Activated B cell treated with CpG ODN at 0.5 μM for 24 hours (primary cell): ENCODE measurements at places on chromosomes 13 and 19.

- DNase-seq, result no peak
These were observed 7.8 kb upstream of the LYPD5 start for GRCh38 chr19:43809762-43810696.

DNA sequence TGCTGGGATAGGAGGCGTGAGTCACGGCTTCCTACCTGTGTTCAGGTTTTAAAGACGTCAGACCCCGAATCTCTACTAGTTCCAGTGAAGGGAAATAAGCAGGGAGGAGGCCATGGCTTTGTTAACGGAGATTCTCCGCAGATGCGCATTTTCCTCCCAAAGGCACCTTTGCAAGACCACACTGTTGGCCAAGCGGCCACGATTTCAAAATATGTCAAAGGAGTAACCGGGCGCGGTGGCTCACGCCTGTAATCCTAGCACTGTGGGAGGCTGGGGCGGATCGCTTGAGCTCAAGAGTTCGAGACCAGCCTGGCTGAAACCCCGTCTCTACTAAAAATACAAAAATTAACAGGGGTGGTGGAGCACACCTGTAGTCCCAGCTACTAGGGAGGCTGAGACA is 21.9 kb downstream of the ZNF763 start:
- no peak for DNase-seq

DNA sequence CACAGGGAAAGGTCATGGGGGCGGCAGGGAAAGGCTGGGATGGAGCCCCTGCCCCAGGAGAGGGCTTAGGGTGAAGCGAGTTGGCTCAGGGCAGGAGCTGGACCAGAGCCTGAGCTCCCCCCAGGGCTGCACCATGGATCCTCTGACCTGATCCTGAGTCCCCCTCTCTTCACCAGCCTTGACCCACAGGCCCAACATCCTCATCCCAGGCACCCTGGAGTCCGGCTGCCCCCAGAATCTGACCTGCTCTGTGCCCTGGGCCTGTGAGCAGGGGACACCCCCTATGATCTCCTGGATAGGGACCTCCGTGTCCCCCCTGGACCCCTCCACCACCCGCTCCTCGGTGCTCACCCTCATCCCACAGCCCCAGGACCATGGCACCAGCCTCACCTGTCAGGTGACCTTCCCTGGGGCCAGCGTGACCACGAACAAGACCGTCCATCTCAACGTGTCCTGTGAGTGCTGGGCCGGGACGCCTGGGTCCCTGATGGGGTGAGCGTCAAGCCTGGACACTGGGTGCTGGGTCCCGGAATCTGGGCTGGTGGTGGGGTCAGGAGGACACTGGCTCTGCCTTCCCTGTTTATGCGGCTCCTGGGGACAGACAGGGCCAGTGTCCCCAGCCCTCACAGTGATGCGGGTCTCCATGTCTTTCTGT is 842 bp downstream of the SIGLEC9 start:
- DNase-seq, result no peak

- no peak for DNase-seq
These were observed 12.9 kb downstream of the ZNF302 start for GRCh38 chr19:34690372-34690771.

DNA sequence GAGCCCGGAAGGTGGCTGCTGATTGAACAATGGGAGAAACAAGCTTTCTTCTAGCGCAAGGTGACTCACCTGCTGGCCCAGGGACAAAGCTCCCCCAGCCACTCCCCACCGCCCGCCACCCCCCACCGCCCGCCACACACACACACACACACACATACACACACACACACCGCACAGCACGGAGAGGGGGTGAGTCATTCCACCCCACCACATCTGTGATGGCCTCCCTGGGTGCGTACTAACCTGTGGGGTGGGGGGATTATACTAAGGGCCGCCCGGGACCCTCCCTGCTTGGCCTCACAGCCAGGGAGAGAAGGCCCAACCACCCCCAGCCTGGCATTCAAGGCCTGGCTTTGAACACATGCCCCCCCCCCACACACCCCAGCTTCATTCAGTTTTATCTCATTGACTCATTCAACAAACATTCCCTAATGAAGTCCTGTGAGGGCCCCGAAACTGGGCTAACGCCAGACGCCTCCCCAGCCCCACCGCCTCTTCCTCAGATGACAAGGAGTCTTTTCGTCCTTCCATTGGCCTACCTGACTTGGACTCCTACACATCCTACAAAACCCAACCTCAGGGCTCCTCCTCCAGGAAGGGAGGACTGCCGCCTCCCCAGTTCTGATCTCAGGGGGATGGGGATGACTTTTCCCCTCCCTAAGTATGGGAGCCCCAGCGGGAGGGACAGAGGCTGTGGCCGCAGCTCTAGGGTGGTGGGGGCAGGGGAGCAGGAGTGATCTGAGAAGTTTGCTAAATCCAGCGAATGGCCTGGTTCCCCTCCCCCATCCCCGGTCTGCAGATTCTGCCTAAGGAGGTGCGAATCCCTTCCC is 5.8 kb upstream of the ONECUT3 start:
- DNase-seq, result no peak
